ENCODE measurements at places on chromosomes 12 and 14.

- DNase-seq = no peak
Observed at GRCh38 chr12:127485528-127485927, 781.4 kb upstream of the TMEM132C start.

DNA sequence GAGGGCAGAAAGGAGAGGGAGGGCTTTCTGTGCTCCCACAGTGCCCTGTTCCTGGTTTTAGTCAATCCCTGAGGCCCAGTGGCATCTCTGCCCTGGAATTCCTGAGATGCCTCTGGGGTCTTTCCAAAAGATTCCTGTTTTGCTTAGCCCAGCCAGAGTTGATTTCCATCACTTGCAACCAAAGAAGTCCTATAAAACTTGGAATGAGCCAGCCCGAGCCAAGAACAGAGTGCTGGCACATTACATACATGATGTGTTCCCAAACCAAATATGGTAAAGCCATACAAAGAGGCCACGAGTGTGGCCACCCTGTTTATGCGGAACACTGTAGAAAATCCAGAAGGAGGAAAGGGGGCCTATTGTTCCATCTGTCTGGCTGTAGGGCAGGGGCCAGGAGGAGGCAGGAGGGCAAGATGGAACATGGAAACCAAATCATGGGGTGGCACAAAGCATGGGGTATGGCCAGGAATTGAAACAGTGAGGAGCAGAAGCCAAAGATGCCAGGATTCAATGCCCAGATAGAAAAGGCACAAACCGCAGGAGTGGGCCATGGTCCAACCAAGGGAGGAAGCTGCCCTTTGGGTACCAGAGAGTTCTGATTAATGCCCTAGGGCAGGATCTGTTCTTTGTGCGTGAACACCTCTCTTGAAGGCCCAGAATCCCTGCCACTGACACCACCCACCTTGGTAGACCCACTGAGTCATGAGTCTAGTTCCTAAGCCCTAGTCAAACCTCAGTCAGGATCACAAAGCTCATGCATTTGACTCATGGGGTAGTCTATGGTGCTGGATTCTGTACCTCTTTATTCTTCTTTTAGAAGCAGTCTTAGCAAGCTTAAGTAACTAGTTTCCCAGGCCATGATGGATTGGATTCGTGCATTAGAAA lies 75.2 kb downstream of the LRRC74A start:
- DNase-seq = no peak

DNA sequence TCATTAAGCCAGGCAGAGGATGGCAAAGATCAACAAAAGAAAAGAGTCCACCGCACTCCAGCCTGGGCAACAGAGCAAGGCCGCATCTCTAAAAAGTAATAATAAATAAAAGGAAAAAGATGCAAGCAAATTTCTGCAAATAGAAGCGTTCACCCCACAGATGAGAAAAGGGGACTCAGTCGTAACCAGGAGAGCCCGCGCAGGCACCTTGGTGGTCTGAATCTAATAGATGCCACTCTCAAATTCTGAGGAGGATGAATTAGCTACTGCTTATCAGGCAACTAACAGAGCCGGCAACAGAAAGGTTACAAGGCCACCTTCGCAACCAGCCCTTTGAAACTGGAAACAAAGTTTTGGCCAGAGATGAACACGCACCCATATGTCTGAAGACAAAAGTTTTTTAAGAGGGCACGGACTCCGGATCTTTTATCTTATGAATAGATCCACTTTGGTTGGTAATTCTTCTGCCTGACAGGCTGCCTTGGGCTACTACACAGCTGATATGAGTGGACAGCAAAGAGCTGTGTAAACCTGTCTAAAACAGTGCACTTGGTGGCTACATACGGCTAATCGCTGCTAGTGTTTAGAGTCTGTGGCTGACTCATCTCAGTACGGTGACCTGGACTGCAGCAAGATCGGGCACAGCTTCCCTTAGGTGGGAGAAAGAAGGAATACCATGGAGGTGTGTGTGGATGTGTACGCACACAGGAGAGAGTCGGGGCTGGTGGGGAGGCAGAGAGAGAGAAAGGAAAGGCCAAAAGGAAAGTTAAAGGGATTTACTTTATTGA lies 32.9 kb upstream of the TTC7B start:
- DNase-seq = no peak

- DNase-seq = no peak
Observed at GRCh38 chr12:92065018-92065499, 80.6 kb downstream of the BTG1 start.

DNA sequence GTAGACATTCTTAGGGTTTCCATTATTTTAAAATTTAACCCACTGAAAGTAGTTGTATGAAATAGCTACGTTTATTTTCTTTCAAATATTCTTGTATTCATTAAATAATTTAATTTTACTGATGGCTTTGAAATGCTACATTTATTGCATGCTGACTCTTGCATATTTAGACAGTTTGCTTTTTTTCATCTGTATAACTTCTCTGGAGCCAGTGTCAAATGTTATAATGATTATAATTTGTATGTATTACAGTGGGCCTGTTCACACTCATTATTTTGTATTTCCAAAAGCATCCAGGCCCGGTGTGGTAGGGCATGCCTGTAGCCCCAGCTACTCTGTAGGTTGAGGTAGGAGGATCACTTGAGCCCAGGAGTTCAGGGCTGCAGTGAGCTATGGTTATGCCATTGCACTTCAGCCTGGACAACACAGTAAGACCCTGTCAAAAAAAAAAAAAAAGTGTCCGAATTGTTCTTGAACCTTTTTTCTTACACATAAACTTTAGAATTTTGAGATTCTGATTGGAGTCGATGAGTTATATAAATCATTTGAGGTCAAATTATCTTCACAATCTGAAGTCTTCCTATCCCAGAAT lies 905 bp downstream of the ZNF84 start:
- DNase-seq = no peak

DNA sequence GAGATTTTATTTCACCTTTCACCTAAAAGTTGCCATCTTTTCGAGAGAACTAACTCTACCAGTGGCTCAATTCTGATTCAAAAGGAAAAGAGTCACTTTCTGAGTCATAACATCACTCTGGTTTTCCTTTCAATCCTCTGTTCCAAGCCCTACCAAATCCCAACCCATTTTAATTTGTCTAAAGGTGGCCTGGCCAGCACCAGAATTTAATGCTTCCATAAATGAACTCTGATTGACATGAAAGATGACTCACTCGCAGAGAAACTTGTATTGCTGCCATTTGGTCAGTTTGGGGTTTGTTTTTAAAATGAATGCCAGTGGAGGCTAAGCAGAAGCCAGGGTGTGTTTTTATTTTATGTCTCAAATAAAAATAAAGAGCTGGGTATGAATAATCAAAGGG lies 117.4 kb upstream of the SOX5 start:
- DNase-seq = no peak
